Stimulated activated CD4-positive, alpha-beta T cell treated with anti-CD3 and anti-CD28 coated beads, Interleukin-1b, Interleukin-23, amount 100 ng/mL, for 24 hours (primary cell): ENCODE measurements at places on chromosomes 12 and 14.

- DNase-seq: no peak
Observed at GRCh38 chr14:103894034-103894722, 34.1 kb upstream of the TDRD9 start.

- DNase-seq: no peak
Observed at GRCh38 chr12:77116277-77116676, 50.9 kb upstream of the E2F7 start.

DNA sequence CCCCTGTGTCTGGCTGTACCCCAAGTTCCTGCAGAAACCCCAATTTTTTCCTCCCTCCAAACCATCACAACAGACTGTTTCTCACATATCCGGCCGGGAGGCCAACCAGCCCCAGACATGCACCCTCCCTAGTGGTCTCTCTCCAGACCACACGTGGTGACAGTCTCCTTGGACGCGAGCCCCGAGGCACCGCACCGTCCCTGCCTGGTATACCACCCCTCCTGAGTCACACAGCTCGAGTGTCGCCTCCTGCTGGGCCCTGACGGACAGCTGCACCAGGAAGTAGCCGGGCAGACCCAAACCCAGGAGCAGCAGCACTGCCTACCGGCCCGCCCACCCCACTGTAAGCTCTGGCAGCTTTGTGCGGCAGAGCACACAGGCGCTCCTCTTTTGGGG is 97.4 kb downstream of the RFLNA start:
- no peak for DNase-seq

DNA sequence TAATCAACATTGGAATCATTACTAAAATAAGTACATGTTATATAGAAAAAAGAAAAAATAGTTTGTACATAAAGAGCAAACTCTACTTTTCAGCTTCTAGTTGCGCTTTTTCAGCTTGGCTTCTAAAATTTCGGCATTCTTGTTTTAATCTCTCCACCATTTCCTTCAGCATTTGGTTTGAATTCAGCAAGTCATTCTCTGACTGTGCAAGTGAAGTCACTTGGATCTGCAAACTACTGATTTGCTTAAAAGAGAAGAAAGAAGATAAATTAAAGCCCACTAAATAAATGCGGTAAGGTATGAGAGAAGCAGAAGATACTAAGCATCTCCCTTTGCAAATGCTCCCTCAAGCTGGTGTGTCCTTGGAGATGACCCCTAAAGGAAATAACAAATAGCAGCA is 126.3 kb downstream of the CEP83 start:
- no peak for DNase-seq

- DNase-seq: no peak
Observed at GRCh38 chr14:90553921-90554336, 157.1 kb downstream of the CALM1 start.

GRCh38 chr12:57190037-57190436 is 26.6 kb upstream of the NXPH4 start:
- DNase-seq: no peak

- no peak for DNase-seq
Observed at GRCh38 chr12:113515082-113515856, 43.6 kb upstream of the LHX5 start.

DNA sequence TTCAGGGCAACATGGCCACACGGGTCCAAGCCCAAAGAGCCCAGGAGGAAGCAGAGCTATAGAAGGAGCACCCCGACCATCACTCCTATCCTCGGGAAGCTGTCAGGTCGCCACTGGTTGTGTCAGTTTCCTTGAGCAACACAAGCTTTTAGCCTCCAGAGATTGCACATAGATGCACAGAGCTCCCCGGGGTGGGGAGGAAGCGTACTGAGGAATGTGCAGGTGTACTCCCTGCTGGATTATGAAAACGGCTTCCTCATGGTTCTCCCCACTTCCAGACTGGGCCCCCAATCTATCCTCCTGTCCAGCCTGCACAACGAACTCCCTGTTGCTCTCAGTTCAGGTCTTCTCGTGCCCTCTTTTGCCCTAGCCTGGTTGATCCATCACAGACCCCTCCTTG is 30.3 kb upstream of the IRF2BPL start:
- no peak for DNase-seq

GRCh38 chr14:61677479-61677878 is 17.8 kb upstream of the HIF1A start:
- no peak for DNase-seq

- DNase-seq: no peak
Observed at GRCh38 chr12:83865431-83865830, 1047.2 kb downstream of the SLC6A15 start.

- no peak for DNase-seq
Observed at GRCh38 chr12:62914443-62915203, 20.3 kb downstream of the PPM1H start.
